ENCODE measurements at places on chromosomes 1 and 21.

DNA sequence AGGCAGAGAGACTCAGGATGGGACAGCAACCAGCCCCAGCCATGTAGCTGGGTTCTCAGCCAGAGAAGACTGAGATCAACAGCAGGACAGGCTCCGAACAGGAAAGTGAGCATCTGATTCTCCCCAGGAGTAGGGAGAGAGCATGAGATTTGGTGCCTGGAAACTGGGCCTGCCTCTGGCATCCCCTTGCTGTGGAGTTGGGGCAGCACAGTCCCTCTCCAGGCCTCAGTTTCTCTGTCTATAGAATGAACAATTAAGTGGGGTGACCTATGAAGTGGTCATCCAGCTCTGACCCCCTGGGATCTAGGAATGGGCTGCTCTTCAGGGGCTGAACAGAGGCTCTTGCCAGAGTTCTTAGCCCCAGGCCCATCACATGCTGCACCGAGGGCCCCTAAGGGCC, 55.6 kb downstream of the KLHDC7A start:
- no peak for DNase-seq

- no peak for DNase-seq
Observed at GRCh38 chr1:200381256-200381984, 28.4 kb downstream of the ZNF281 start.

DNA sequence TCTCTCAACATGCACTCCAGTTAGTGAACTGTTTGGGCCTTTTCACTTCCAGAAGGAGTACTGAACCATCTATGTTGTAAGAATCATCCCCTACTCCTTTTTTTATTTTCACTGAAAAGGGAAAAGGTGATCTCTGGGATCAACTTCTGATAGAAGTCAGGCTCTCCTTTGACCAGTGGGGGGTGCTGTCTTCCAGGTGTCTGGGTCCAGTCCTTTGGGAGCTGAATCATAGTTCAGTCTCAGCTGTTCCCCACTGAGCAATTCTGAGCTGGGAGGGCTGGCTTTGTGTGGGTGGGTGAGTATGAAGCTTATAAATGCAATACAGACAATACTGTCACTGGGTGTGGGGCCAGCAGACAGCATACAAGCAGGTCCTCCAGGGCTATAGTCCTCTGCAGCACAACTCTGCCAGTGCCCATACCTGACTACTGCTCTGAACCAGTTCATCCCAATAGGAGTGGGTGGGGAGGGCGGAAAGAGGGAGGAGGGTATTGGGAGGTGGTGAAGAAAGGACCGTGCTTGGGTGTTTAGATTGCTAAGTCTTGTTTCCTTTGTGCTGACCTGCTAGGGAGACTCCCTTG, 12.5 kb upstream of the SARS1 start:
- DNase-seq, result peak; percentile 62

DNA sequence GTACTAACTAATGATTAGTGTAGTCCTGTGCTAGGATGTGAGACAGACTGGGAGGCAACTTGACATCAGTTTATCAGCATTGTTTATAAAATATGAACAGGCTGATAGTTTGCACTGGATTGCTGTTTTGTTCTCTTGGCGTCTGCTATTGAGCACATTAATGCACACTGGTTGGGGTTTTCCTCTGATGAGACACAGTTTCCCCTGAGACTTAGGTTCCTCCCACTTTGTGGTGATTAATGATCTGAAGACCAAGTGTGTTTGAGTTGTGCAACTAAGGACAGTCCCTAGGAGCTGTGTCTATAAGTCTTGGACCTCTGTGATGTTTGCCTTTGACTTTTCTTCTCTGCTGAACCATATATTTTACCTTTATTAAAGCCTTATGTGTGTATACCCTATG, 1015.4 kb downstream of the AMY1C start:
- no peak for DNase-seq

DNA sequence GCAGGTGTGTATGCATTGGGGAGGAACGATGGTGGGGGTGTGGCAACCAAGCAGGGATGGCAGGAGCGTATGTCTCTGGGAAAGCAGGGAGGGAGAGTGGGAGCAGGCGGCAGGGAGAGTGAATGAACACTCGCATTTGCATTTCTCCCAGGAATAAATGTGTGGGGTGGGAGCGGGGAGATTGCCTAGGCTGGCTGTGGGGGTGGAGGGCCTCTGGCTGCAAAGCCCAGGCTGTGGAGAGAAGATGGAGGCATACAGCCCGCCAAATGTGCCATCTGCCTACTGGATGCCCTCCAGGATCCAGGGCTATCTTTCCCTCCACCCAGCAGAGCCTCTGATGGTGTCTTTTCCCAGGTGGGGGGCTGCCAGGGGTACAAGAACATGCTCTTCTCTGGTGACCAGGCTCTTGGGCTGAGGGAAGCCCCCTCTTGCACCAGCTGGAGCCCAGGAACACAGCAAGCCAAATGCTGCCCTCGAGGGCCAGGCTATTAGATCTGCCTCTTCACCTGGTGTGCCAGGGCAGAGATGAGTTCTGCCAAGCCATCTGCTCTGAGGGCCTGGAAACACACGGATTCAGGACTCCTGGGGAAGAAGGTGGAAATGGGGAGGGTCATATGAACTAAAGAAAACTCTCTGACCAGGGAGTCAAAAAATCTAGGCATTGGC, 1.7 kb upstream of the OPTC start:
- DNase-seq, result no peak

- no peak for DNase-seq
Observed at GRCh38 chr1:70171512-70171911, 33.9 kb downstream of the LRRC40 start.

DNA sequence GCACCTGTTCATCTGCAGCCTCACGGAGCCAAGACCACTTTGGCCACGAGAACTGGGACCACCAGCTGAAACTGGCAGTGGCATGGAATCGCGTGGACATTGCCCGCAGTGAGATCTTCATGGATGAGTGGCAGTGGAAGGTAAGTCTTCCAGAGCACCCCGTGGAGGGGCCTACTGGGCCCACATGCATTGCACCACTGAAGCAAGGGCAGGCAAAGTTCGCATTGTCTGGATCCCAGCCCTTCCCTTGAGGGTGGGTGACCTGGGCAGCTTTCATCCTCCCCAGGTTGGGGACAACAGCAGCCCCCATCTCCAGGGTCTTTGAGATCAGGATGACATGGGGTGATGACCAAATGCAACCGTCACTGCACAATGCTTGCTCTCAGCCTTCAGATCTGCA, 37.5 kb downstream of the TRPM2 start:
- DNase-seq, result no peak

GRCh38 chr1:171898941-171899340, 57.6 kb downstream of the DNM3 start:
- peak; percentile 77 for DNase-seq

DNA sequence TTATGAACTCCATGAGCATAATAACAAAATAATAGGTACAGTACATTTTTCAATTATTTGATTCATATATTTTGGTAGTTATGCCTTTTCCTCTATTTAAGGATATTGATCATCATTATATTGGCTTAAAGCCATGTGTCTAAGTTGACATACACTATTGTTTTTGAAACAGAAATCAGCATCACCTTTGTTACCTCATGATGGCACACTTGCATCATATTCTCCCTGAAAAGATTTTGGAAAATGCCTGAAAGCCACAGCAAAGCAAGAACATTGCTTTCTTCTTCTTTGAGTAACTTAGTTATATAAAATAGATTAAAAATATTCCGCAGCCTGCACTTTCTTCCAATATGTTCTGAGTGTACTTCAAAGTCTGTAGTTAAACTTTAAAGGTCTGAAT, 33.3 kb downstream of the TMPRSS15 start:
- no peak for DNase-seq

GRCh38 chr1:155744711-155745283, 55.9 kb downstream of the DAP3 start:
- no peak for DNase-seq

DNA sequence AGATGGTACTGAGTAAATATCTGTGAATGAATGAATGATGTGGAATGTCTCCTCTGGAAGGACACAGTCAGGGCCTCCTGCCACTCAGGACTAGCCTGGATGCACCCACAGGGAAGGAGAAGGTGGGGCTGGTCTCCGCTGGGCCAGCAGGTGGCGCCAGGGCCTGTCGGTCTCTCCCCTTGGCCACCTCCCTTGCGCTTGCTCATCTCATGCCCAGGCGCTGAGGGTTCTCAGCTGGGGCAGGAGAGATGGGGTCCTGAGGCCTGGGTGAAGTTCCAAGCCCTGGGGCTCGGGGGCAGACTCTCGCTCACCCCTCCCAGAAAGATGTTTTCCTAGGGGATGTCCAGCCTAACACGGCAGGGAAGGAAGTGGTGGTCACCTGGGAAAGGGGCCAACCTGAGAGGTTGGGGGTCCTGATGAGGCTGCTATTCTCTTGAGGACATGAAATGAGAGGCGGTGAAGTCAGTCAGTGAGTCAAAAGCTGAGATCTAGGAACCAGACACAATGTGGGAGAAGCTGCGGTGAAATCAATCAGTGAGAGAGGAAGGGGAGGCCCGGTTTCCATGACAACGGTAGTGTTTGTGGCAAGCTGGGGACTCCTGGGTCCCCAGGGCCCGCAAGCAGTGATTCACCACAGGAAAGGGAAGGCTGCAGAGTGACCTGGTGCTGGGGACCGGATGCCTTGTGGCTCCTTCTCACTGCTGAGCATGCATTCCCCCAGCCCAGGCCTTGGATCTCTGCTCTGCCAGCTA, 14.6 kb upstream of the MEX3A start:
- peak; percentile 62 for DNase-seq

DNA sequence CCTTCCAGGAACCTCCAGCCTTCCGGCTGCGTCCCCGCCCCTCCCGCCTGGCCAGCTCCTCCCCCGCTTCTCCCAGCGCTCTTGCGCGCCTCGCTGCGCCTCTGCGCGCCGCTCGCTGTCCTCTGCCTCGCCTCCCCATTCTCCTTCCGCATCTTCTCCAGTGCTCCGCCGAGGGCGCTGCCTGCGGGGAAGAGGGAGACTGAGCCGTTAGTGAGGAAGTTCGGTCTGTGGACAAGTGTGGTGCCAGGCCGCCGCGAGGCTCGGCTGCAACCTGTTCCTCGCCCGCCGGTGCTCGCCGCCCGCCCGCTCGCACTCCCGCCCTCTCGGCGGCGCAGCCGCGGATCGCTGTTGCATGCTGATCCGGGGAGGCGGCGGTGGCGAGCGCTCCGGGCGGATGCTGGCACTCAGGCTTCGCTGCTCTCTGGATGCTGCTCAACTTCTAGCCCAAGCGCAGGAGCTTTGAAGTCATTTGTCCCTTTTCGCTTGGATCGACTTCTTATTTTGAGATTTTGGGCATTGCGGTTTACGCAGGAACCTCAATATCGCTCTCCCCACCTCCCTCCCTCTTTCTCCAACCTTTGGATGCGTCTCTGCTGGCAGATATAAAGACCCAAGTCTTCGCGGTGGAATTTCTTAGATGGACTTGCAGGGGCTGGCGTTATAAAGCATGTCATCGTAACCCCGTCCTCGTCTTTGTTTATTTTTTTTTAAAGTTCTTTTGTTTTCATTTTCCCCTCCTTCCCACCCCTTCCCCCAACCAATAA, 614 bp upstream of the CACNA1E start:
- peak; percentile 38 for DNase-seq

DNA sequence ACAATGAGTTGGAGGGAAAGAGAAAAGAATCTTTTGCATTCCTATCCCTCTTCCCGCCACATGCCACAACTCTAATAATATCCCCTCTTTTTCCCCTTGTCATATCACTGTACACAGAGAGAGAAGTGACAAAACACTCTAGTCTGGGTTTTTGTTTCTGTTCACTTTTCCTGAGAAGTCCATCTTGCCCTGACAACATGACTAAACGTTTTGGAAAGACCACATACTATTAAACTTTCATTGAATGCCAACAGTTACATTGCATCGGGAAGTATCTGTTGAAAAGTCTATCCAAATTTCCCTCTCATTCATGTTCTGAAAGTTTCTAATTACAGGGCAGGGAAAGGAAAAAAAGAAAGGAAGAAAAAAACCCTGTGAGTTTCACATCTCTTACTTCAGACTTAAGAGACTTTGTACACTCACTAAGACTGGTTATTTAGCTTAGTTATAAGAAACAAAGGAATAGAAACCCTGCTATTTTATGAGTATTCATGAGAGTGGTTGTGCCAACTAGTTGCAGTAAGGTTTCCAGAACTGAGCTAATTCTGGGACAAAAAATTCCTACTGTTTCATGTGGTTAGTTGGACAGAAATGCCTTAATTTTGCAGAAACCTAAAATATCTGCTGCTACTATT, 16.9 kb downstream of the PLA2G4A start:
- no peak for DNase-seq

DNA sequence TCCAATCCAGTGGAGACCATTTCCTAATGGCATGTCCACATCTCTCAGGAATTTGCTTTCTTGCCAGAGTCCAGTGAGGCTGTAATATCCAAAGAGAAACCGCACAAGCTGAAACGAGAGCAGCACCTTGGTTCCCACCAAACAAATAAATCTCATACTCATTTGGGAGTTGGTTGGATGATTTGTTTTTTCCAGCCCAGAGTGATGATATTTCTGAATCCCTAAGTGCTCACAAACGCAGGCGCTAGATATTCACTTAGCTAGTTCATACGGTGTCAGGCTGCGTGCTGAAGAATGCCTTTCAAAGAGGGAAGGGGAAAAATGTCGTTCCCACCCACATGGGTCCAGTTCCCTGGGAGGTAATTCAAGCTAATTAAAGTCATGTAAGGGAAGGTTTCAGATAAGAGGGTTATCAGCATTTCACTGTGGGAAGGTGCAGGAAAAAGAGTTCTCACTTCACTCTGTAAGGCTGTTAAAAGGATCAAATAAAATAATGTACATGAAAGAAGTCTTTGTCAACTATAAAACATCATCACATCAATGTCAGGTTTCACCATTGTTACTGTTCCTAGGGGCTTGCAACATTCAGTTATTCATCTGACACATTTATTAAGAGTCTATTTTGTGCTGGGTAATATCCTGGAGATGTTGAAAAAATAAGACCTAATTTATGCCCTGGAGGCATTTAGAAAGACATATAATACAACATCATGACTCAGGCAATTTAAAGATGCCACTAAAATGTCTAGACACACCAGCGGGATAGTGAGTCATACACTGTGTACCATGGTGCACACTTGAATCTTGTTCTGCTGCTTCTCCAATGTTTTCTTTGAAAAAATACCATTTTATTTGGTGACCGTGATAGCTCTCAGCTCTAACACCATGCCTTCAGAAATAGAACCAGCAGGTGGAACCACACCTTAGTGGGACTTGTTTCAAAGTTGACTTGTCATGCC, 19.3 kb downstream of the DPT start:
- no peak for DNase-seq

GRCh38 chr1:176558561-176558960, 95.6 kb downstream of the PAPPA2 start:
- DNase-seq, result no peak

DNA sequence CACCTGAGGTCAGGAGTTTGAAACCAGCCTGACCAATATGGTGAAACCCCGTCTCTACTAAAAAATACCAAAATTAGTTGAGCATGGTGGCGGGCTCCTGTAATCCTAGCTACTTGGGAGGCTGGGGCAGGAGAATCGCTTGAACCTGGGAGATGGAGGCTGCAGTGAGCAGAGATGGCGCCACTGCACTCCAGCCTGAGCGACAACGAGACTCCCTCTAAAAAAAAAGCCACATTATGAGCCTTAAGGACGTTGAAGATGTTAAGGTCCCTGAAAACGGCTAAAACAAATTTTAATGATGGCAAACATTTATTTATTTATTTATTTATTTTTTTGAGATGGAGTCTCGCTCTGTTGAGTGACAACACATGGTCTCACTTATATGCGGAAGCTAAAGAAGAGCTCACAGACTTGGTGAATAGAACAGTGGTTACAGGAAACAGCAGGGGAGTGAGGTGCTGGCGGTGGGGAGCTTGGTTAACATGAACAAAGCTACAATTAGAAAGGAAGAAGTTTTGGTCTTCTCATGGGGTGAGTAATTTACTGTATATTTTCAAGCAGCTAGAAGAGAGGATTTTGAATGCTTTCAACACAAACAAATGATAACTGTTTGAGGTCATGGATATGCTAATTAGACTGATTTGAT, 47.1 kb downstream of the TCP10L start:
- DNase-seq, result no peak

- DNase-seq, result no peak
Observed at GRCh38 chr1:232856541-232856940, 51.3 kb downstream of the MAP10 start.
